ENCODE measurements at places on chromosomes 1 and 21.

GRCh38 chr1:247933989-247934388 lies 9.3 kb downstream of the OR2AJ1 start:
- DNase-seq = no peak

- no peak for DNase-seq
Observed at GRCh38 chr1:3002349-3003038, 18.8 kb upstream of the ACTRT2 start.

- no peak for DNase-seq
Observed at GRCh38 chr1:20717452-20718342, at the start of gene KIF17. Gene KIF17, minus strand, starts transcription at chr1:20718007. Its CDS starts 301 bp downstream, at chr1:20717706.

DNA sequence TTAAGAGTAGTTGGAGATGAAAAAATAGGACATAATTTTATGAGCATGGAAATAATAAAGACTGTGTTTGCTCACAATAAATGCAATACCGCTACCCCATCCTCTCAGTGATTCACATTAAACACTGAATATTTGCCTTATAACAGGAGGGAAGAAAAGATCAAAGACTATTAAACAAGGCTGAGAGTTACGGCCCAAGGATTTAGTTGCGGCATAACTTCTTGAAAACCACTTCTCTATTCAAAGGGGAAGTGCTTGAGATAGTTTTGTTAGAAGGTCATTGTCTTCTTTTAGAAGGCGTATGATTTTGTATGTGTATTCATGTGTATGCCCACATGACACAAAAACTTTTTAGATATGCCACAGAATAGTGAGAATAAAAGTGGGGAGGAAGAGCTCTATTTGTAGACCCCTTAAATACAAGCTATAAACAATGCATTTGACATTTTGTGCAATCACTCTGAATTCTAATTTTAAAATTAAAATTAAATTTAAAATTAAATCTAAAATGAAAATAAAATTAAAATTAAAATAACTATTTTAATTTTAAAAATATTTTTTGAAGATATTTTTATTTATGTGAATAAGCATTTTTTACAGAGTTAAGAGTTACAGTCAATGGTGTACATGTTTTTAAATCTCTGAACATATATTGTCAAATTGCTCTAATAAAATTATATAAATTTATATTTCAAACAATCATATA lies 986.6 kb upstream of the ADAMTS5 start:
- no peak for DNase-seq

GRCh38 chr1:78678324-78678723 lies 28.7 kb downstream of the IFI44 start:
- no peak for DNase-seq

- no peak for DNase-seq
Observed at GRCh38 chr1:86714159-86714558, 9.8 kb downstream of the SH3GLB1 start.

DNA sequence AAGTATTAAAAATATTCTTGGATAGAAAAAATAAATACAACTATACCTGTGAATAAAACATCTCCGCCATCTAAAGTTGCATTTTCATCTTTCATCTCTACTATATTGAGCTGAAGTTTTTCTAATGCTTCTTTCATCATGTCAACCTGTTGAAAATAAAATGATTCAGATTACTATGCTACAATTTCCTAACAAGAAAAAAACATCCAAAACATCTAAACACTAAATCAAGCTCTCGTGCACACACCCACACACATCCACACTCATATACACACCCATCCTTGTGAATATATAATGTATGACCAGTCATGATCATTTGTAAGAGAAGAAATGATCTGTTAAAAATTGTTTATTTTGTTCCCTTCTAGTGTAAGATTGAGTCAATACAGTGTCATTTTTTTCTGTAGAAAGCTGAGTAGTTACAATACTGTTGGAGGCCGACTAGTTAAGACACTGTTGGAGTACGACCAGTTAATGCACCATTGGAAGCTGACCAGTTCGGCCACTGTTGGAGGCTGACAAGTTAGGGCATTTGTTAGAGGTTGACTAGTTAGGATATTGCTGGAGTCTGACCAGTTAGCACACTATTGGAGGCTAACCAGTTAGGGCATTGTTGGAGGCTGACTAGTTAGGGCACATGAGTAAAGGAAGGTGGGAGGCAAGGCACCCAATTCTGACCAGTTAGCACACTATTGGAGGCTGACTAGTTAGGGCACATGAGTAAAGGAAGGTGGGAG lies 82.4 kb upstream of the BCL10 start:
- DNase-seq = no peak

DNA sequence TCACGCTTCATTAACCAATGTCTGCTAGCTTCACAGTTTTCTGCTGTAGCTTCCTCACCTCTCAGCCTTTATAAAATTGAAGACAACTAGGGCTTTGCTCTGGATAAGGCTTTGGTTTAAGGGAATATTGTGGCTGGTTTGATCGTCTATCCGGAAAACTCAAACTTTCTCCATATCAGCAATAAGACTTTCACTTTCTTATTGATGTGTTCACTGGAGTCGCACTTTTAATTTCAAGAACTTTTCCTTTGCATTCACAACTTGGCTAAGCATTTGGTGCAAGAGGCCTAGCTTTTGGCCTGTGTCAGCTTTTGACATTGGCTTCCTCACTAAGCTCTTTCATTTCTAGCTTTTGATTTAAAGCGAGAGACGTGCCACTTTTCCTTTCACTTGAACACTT lies 12.9 kb downstream of the COA6 start:
- DNase-seq = no peak

- no peak for DNase-seq
Observed at GRCh38 chr1:33005838-33006421, 30.8 kb downstream of the AK2 start.

GRCh38 chr1:198373376-198373775 lies 167.1 kb downstream of the ATP6V1G3 start:
- no peak for DNase-seq

DNA sequence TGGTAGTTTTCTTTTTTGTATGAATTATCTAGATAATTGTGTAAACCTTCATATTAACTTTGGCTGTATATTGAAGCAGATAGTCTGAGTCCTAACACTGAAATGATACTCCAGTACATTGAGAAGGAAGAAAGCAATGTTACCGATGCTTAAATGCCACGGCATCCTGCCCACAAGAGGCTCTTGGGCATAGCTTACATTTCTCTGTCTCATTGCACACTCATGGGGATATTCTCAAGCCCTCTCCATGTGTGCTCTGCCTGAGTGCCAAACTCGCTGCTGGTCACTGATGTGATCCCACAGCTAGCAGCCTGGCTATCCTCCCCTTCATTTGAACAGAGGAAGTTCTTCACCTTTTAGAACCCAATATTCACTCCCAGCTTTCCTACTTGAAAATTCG lies 179.4 kb downstream of the TGFB2 start:
- no peak for DNase-seq

GRCh38 chr1:66478116-66478515 lies 55.8 kb upstream of the SGIP1 start:
- no peak for DNase-seq

DNA sequence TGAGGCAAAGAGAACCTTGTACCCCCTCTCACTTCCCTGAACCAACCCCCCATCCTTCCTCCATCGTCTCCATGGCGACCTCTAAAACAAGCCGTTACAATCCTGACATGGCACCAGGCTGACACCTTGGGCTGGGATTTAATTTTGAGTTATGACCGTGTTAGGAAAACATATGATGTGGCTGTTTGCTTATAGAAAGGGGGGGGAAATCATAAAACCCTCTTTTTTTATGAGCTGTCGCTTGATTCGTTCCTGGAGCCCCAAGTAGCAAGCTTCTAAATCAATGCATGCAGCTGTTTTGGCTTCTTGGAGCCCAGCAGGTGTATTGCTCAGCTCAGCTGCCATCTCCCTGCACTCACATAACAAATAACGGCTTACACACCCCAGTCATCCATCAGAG lies 301.2 kb upstream of the SPAG17 start:
- no peak for DNase-seq

- DNase-seq = no peak
Observed at GRCh38 chr1:192227330-192227729, 69.1 kb downstream of the RGS18 start.

DNA sequence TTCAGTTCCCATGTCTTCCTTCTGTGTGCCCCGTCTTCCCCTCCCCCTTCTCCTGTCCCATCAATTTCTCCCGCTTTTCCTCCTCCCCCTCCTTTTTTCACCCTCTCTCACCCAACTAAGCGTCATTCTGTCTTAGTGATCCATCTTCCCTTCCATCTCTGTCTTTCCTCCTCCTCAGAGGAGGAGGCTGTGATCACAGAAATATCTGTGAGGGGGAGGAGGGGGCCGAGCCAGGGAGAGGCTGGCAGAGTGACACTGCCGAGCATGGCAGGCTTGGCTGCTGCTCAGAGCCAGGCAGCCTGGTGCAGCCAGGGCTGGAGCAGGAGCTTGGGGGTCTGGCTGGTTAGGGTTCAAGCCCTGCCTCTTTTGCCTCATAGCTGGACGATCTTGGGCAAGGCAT lies 7.6 kb downstream of the HTR6 start:
- no peak for DNase-seq

DNA sequence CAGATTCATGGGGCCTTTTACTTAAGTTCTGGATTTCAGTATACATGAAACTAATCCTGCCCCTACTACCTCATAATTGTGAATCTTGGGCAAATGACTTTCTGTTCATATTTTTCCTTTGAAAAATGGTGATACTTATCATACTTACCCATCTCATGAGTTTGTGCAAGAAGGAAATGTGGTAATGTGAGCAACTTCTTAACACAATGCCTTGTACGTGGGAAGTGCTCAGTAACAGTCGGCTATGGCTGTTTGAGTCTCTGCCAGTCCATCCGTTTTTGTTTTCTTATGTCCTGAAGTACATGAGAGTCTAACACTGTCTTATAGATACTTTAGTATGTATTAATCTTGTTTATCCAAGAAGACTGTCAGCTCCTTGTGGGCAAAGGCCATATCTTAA lies 86.5 kb downstream of the PATJ start:
- no peak for DNase-seq

DNA sequence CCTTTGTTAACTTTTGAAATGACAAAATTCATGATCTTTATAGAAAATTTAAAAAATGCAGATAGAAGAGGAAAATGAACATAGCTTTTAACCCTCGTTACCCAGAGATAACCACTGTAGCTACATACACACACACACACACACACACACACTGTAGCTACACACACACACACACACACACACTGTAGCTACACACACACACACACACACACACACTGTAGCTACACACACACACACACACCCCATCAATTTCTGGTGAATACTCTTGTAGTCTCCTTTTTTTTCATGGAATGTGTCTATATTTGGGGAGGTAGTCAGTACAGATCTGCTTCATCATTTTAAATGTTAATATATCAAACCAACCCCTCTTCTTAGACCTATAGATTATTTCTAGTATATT lies 58.5 kb downstream of the SH3BGR start:
- DNase-seq = no peak
